Right atrium auricular region (tissue), 2 donors: ENCODE measurements at places on chromosomes 7 and 10.
A peak's percentile ranks its signal among the peaks of the same experiment; 100 is the strongest.

GRCh38 chr10:114046087-114046458 lies 2.4 kb downstream of the ADRB1 start:
- DNase-seq: no peak

- DNase-seq: no peak
Measured at GRCh38 chr10:132945125-132945893, 2.9 kb upstream of the CFAP46 start.

DNA sequence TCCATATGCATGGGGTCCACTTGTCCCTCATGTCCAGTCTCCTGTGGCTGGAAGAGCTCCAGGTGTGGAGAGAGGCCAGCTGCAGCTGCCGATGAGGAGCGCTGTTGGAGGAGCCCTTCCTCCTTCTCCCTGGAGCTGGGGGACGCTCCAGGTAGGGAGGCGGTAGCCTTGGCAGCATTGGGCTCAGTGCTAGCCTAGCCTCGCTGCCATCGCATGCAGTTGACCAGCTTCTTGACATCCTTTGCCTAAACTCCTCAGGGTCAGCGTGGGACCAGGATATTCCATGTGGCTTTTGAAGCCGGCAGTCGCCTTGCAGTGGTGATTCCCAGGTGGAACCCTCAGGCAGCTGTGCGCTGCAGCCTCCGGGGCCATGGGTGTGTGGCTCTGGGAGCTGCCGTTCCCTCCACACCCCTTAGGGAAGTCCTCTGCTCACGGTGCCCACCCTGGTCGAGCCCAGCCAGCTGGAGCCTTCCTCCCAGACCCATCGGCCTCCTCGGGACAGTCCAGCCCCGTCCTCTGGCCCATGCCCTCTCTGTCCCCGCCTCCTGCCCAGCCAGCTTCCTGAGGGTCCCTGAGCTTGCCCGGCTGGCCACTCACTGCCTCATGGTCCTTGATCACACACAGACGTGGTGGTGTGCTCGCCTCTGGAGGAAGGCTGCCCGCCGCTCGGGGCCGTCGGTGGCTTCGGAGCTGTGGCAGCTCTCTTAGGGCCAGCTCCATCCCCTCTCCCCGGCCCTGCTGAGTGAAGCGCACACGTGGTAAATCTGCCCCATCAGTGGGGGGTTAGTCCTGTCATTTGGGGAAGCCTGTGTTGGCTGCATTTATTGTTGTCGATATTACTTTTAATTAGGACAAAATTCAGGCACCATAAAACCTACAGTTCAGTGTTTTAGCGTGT lies 21.2 kb downstream of the INPP5A start:
- DNase-seq: no peak

- DNase-seq: no peak
Measured at GRCh38 chr7:44325201-44325671, at the start of gene CAMK2B. Gene CAMK2B (minus strand): TSS chr7:44325594. CDS start chr7:44325421, 173 bp downstream.

GRCh38 chr10:131207176-131207575 lies 104.3 kb downstream of the TCERG1L start:
- DNase-seq: no peak

DNA sequence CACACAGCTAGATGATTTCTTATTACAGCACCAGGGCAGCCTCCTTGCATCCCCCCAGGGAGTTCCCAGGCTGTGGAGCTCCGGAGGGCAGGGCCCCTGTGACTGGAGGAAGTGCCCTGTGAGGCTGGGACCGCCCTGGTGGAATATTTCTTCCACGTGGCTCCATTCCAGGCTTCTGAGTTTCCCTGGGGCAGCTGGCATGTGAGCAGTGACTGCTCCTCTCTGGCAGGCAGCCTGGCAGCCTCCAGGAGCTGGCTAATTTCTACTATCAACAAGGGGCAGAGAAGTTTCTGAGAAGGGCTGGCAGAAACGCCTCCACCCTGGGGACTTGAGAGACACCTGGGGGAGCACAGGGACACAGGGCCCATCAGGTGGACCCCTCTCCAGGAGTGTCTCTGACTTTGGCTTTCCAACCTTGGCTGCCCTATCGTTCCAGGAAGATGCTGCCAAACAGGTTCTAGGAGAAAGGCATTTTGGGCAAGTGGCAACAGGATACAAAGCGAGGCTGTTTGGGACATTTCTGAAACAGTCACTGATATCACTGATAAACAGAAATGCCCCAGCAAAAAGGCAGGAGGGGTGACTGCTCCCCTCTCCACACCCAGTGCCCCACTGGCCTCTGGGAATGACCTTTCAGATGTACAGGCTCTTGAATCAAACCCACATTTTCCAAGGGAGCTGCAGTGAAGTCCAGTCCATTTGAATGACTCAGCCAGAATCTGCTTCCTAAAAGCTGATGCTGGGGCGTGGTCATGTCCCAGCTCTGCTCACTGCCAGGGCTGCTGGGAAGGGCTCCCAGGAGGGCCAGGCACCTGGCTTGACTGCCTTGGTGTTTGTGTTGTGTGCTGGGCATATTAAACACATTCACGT lies 16.1 kb downstream of the MYOF start:
- peak; percentile 90 for DNase-seq

DNA sequence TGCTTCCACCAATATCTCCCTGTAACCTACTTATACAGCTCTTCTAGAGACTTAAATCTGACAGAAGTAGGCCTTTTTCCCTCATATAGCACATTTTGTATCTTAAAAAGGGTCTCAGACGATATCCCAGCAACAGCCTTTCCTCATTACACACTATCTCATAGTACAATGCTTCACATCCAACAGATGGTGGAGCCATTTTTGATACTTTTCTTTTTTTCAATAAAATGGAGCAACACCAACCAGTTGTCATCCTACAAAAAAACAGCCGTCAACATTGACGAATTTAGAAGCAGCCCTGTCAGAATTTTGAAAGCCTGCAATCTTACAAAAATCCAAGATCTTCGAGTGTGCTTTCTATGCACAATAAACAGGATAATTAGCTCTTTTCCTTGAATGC lies 145.9 kb upstream of the NEBL start:
- no peak for DNase-seq

DNA sequence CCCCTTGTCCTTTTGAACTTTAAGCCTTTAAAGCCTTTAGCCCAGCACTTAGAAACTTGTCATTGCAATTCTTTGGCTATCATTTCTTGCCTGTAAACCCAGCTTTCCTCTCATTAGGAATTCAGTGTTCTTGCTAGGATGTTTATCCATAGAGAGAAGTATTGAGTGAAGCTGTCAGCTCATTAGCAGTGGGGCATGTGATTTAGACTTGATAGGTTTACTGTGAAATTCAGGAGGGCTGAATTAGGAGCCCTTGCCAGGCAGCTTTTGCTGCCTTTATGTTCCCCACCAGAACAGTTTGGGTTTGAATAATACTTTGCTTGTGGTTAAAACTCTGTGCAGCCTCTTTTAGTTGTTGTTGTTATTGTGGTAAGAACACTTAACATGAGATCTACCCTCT lies 39.5 kb downstream of the LHFPL3 start:
- no peak for DNase-seq

GRCh38 chr10:44376472-44377099 lies 8.3 kb downstream of the CXCL12 start:
- no peak for DNase-seq

DNA sequence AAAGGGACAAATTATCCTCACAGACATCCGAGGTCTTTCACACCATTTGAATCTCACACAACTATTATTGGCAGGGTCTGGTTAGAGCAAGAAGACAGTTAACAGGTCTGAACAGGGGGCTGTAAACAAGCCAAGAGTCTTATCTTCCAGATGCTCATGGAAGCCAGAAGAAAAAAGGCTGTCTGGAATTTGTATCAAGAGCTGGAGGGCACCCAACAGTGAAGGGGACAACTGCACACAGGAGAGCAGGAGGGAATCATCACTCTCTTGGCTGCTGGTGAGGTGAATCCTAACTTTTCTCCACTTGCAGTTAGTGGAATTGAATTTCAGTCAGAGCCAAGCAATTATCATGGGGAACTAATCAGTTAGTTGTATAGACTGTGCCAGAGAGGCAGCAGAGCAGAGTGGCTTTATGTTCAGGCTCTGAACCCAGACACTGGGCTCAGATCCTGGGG lies 880.2 kb upstream of the AUTS2 start:
- DNase-seq: no peak

- DNase-seq: no peak
Measured at GRCh38 chr10:10353326-10353868, 664.3 kb upstream of the CELF2 start.

- no peak for DNase-seq
Measured at GRCh38 chr7:69598487-69599285, 411 bp downstream of the AUTS2 start.

GRCh38 chr7:69862413-69863064 lies 264.3 kb downstream of the AUTS2 start:
- DNase-seq: no peak

GRCh38 chr10:106746868-106747267 lies 417.6 kb downstream of the SORCS1 start:
- no peak for DNase-seq

GRCh38 chr7:100374601-100375000 lies 1.3 kb downstream of the PILRA start:
- DNase-seq: no peak

GRCh38 chr10:89171263-89171872 lies 35.7 kb downstream of the CH25H start:
- no peak for DNase-seq

DNA sequence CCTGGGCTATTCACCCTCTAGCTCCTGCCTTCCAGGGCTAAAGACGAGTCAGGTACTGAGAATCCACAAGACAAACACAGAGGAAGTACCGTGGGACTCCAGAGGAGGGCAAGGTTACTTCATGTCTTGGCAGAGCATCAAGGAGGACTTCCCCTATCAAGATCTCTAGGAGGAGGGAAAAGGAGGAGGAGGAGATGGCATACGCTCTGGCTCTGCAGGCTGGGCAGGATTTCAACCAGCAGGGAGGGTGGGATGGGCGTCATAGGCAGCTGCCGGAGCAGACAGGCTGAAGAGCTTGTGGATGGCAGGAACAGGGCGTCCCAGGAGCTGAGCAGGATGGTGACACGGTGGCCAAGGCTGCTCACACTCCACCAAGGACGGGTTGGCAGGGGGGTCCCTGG lies 21.3 kb downstream of the MDH2 start:
- peak; percentile 73 for DNase-seq

DNA sequence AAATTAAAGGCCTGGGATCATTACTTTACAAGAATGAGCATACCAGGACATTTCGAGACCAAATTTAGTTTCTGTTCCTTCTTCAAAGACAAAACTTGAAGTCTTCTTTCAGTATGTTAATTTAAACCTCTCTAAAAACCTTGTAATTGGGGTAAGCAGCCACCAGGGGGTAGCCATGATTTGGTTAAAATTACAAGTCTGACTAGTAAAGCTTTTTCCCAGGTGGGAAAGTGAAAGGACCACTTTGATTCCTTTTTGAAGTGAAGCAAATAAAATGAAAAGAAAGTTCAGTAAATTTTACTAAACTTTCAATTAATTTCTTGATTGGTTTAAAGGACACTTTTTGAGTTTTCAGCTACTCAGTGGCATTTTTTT lies 294.3 kb downstream of the BBS9 start:
- no peak for DNase-seq

DNA sequence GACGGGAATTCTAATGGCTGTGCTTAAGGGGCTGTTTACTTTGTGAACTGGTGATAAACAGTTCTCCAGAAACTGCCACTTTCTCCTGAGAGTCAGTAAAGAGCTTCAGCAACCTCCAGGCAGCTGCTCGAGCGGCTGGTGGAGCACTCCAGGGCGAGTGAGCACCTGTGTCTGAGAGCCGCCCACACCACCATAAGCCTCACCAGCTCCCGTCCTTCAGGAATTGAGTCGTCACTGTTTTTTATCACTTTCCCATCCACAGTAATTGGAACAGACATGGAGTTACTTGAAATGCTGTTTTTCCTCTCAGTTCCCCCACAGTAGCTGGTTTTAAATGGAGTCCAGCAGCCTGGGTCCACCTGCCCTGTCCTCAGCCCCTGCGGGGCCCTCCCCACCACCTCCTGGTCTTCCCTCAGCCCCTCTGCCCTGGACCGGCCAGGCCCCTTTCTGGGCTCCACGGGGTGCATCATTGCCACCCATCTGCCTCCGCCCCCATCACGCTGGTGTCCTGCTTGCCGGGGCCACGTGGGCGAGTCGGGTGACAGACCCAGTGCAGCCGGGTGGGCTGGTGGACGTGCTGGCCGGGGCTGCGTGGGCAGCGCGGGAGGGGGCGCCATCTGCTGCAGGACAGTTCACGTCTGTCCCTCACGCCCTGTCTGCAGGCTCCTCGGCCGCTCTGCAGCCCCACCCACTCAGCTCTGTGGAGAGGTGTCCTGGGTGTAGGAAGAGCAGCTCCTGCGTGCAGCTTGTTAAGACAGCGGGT lies 56.0 kb downstream of the NKX6-2 start:
- no peak for DNase-seq

DNA sequence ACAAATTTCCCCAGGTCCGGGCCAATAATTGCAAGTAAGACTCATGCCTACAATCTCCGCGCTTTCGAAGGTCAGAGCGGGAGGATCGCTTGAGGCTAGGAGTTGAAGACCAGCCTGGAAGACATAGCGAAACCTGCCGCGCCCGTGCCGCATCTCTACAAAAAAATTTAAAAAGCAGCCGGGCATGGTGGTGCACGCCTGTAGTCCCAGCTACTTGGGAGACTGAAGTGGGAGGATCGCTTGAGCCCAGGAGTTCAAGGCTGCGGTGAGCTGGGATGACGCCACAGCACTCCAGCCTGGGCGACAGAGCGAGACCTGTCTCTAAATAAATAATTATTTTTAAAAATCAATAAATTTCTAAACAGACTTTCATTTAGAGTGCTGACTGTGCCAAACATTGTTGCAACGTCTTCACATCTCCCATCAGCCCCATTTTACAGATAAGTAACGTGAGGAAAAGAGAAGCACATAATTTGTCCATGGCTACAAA lies 494 bp upstream of the CFAP43 start:
- no peak for DNase-seq

GRCh38 chr10:72449941-72450441 lies 95.3 kb upstream of the DNAJB12 start:
- no peak for DNase-seq

GRCh38 chr7:18177815-18178660 lies 150.4 kb upstream of the PRPS1L1 start:
- no peak for DNase-seq

DNA sequence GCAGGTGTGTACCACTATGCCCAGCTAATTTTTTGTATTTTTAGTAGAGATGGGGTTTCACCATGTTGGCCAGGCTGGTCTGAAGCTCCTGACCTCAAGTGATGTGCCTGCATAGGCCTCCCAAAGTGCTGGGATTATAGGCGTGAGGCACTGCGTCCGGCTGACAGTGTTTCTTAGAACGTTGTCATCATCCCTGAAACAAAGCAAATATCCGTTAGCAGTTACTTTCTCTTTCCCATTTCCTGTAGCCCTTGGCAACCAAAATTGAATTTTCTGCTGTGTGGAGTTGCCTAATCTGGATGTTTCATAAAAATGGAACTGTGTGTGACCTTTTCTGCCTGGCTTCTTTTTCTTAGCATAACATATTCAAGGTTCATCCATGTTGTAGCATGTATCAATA lies 22.4 kb downstream of the ZNF33A start:
- no peak for DNase-seq
